ENCODE measurements at places on chromosomes 16 and 17.

DNA sequence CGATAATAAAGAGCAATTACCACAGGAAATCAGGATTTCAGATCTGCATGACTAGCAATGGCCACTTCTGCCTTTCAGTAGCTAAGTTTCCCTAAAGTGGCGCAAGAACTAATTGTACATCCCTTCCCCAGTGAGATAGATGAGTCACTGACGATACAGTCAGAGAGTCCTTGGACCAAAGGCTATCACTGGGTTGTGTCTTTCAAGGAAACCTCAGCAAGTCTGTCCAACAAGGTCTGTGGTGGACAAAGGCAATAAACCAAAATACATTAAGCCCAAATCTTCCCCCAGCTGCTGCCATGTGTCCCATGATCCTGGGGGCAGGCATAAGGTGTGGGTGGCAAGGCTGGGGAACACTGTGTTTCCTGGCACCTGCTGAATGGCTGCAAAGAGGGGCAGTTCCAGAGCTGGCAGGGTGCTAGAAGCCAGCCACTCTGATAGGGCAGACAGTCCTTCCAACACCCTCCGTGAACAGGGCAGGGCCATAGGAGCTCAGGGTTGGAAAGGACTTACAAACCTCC is 20.5 kb upstream of the MTMR4 start:
- no peak for DNase-seq

GRCh38 chr17:44024271-44024663 is 9.5 kb upstream of the TMEM101 start:
- no peak for DNase-seq

- DNase-seq: no peak
Measured at GRCh38 chr17:73186283-73187050, 6.4 kb upstream of the COG1 start.

- DNase-seq: no peak
Measured at GRCh38 chr17:57617218-57617617, 127.9 kb downstream of the CCDC182 start.

DNA sequence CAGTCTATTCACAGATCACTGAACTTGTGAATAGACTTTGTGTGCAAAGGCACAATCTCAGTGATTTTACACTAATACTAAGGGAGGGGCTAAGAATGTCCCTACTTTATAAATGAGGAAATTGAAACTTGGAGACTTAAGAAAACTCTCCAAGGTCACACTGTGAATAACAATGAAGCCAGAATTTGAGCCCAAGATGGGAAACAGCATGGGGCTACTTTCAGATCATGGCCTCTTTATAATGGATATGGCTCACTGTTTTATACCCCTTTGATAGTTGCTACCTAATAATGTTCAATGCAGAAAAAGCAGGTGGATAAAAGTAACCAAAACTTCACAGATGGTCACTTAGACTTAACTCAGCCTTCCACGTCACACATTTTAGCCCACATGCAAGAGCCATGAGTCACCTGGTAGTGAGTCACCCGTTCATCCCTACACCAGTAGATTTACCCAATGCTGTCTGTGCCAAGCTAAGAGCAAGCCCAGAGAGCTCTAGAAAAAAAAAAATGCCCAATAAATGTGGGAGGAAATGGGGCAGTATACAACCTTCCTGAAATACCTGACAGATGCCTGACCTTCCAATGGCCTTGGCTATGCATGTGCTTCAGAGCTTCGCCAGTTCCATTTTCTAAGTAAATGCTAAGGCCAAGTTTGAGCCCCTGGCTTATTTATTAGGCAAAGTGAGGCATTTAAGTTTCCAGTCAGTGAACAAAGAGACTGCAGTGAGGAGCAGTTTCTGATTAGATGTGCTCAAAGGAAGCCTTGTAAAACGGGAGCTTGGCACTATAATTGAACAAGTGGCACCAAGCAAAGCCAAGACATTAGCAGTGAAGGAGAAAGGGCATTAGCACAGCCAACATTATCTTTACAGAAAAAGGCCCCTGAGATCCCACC is 219.7 kb downstream of the TMEM114 start:
- DNase-seq: no peak

DNA sequence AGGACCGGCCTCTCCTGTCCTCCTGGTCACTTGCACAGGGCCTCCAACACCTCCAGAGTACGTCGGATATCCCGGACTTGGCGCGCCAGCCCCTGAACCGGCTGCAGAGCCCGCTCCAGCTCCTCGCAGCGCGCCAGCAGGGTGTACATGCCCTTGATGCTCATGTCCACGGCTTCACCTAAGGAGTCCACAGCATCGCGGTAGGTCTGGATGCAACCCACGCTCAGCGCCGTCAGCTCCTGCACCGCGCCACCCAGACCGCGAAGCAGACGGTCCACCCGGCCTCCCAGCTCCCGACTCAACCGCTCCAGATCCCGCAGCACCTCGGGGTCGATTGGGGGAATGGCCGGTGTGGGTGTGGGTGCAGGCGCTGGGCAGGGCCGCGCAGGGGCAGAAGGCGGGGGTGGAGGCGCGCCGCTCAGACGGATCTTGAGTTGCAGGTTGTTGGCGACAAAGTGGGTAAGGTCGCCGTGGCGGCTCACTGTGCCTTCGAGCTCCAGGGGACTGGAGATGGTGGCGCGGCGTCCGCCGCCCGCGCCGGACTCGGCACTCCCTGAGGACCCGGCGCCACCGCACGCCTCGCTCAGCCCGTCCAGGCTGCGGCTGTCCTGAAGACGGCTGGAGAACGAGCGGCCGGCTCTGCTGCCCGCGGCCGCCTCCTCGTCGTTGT is 804 bp downstream of the BORCS6 start:
- no peak for DNase-seq

DNA sequence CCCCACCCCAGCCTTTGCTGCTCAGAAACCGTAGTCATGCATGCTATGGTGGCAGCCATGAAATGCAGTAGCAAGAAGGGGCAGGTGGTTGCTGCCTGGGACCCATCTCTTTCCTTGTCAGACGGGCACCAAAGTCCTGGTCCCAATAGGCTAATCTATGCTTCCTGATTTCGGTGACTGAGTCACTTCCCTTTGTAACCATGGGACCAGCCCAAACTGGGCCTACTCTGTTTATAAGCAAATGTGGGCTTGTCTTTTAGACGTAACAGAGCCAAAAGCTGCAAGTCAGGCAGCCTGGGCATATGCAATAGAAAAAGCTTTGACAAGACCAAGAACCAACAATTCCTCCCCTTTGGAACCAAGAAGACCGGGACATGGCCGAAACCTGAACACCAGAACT is 99.1 kb upstream of the RBBP6 start:
- no peak for DNase-seq

DNA sequence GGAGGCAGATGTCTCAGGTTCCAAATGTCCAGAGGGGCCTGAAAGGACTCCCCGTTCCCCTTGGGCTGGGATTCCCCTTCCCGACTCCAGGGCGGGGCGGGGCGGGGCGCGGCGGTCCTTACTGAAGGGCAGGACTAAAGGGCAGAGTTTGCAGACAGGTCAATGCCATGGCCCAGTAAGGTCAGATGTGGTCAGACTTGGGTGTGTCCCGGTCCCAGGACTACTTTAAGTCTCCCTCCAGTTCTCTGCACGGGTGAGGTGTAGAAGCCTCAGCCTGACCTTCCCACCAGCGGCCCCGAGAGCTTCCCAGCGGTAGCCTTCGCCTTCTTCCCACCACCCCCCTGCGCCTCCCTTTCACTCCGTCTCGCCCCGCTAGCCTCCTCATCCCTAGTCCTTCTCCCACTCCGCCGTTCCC is 532 bp downstream of the KDM6B start:
- DNase-seq: peak; percentile 41

DNA sequence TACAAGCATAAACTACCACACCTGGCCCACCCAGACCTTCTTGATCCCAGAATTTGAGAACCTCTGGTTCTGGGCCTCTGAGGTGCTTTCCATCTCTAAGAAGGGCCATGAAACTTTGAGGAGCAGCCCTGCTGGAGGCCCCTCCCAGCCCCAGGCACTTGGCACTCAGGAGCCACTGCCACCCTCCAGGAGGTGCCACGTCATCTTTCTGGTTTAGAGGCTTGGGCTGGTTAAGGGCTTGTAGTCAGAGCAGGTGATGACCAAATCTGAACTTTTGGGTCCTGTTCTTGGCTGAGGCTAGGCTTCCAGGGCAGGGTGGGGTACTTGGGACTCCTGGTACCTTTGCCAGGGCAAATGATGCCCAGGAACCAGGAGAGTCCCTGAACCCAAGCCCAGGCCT is 13.8 kb upstream of the DLX4 start:
- no peak for DNase-seq

GRCh38 chr17:4858068-4858881 is 25.1 kb downstream of the MINK1 start:
- DNase-seq: no peak

Data from activated CD4-positive, alpha-beta T cell treated with anti-CD3 and anti-CD28 coated beads for 1 hour (primary cell).